WTC11 (cell line): ENCODE measurements at places on chromosomes 11 and 22.

- DNase-seq: no peak
Measured at GRCh38 chr11:10514202-10514601, 26.8 kb downstream of the RNF141 start.

DNA sequence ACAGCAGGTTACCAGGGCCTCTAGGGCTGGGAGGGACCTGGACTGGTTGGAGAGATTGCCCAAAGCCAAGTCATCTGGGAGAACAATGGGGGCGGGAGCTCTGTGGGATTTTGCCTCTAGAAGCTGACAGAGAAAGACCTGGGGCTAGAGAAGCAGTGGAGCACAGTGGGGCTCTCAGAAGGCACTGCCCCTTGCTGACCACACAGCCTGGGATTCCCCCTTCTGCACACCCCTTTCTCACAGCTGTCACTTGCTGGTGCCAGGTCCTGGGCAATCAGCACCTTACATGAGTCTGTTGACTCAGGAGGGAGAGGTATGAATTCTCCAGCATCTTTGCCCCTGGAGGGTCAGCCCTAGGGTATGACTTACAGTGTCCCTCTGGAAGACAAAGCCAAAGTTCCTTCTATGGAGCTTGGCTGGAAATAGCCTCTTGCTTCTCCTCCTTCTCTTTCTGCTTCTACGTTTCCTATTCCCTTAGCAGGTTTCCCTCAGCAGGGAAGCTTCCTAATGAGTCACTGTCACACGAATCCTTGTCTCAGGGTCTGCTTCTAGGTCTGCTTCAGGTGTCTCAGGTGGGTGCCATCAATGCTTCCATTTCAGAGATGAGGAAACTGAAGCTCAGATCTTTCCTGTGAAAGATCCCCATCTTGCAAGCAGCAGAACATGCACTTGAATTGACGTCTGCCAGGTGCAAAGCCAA is 27.0 kb downstream of the GDPD5 start:
- no peak for DNase-seq

- DNase-seq: no peak
Measured at GRCh38 chr11:76984743-76985142, 49.5 kb upstream of the B3GNT6 start.

DNA sequence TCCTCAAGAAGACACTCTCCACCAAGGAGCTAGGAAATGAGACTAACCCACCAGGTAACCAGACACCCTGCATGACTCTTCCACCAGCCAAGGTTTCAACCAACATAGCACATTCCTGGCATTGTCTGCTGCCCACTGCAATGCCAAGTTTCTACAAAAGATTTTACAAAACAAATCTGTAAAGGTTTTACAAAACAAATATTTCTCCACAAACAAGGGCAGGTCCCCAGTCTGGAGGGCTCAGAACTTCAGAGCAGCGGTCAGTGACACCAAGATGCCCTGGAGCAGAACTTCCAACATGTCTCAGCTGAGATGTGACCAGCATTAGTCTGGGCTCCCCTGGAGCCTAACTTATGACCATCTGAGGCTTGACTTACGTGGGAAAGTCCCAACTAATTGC is 14.0 kb downstream of the GALNT18 start:
- no peak for DNase-seq

GRCh38 chr11:117220568-117220967 is 11.3 kb downstream of the PCSK7 start:
- no peak for DNase-seq
